ENCODE measurements at places on chromosomes 2 and 18.

GRCh38 chr2:2763351-2764000 lies 432.4 kb upstream of the MYT1L start:
- DNase-seq: no peak

DNA sequence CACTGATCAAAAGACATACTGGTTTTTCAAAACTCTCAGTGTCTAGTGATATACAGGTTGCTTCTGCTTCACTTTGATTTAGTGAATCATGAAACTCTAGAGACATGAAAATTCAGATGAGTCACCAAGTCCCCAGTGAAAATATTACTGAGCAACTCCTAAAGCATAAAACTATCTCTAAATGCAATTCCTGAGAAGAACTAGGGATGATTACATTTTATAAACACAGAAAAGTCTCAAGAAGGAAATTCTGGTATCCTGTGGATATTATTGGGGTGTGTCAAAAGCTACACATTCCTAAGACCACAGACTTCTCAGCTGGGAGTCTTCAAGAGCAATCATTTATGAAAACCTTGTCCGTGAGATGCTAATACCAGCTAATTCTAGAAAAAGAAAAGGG lies 9.7 kb downstream of the LRRTM4 start:
- no peak for DNase-seq

DNA sequence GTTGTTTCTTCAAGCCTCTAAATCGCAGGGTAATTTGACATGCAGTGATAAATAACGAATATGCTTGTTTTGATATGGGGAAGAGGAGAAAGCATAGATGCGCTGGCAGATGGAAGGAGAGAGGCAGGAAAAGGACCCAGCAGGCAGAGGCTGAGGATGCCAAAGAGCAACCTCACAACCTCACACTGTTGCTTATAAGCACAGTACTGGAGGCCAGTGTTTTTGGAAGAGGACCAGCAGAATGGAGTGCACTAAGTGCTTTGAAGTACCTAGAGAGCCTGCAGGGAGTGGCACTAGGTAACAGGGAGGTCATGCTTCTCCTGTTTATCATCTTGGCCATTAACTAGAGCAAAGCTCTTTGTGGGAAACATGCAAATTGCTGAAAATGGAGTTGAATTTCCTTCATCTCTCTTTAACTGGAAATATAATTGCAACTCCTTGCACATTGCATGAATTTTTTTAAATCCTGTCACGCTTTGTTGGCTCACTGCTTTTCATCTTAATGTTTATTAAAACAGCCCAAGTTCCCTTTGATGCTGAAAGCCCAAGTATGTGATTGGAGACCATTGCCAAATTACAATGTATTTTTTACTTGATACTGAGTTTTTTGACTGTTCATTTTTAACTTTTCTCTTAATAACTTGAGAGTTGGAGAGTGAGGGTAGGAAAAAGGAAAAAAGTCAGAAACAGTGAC lies 236.4 kb downstream of the LRRTM1 start:
- DNase-seq: no peak

GRCh38 chr2:55771612-55772011 lies 78.0 kb upstream of the PNPT1 start:
- DNase-seq: no peak

GRCh38 chr2:96336104-96336775 lies 674 bp downstream of the NCAPH start:
- no peak for DNase-seq

DNA sequence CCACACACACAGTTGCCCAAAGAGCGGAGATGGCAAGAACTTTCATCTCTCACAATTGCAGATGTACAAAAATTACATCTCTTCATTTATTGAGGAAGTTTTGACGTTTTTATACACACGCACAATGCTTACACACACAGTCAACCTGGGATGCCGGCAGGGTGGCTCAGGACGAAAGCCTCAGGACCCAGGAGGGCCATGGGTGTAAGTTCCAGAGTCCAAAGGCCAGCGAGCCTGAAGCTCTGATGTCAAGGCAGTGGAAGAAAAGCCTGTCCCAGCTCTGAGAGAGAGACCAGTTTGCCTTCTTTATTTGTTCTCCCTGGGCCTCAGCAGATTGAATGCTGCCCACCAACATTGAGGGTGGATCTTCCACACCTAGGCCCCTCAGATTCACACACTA lies 10.1 kb downstream of the AMER3 start:
- no peak for DNase-seq

GRCh38 chr2:53715568-53715967 lies 52.0 kb upstream of the CHAC2 start:
- no peak for DNase-seq

DNA sequence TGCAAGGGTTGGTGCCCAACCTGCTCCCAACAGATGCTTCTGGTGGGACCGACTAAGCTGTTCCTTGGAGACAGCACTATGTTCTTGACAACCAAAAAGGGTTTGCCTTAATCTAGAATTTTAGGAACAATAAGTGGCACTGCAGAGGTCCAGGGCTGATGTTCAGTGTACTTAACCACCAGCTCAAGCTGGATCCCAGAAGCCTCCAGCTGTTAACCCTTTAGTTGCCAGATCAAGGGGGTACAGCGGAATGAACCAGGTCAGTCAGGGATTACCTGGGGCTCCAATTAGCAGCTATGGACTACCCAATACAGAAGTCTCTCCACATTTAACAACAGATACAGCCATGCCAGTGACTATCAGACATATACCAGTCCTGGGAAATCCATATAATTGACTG lies 3.5 kb downstream of the GPR75 start:
- DNase-seq: no peak

- DNase-seq: no peak
Measured at GRCh38 chr2:22981785-22982184, 403.2 kb upstream of the KLHL29 start.

- no peak for DNase-seq
Measured at GRCh38 chr2:219645631-219646527, 18.4 kb downstream of the SLC4A3 start.

GRCh38 chr2:54483426-54483825 lies 27.3 kb downstream of the SPTBN1 start:
- DNase-seq: no peak

GRCh38 chr18:12851716-12852115 lies 32.3 kb downstream of the PTPN2 start:
- DNase-seq: no peak

DNA sequence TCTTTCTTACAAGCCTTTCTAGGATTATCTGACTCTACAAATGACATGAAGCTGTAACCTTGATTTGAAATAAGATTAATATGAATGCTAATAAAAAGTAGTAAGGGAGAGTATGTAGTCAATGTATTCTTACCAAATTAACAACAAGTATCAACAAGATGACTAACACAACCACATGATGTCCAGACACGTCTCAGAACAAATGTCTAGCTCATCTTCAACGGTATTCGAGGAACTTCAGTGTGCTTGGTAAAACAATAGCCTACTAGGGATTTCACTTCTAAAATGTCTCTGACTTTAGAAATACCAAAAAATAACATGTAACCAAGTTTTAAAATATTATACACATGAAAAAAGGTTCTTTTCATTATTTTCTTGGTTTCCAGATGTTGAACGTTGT lies 3.4 kb downstream of the HDLBP start:
- no peak for DNase-seq

DNA sequence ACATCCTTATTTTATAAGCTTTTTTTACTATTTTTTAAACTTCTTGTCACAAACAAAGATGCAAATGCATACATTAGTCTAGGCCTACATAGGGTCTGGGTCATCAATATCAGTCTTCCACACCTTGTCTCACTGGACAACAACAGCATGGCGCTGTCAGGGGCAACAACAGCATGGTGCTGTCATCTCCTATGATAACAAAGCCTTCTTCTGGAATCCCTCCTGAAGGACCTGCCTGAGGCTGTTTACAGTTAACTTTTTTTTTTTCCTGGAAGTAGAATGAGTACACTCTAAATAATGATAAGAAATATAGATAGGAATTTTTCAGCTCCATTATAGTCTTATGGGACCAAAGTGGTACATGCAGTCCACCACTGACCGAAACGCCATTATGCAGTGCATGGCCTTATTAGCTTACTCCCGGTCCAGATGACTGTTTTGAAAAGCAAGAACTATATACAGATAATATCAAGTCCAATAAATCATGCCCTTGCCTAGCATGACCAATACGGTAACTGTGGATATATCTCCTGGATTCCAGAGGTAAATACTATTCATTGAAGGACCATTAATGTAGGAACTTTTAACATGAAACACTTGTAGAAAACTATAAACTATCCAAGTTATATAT lies 38.4 kb downstream of the TCF4 start:
- DNase-seq: no peak

GRCh38 chr2:230891064-230891463 lies 26.3 kb downstream of the ITM2C start:
- no peak for DNase-seq

GRCh38 chr2:126644630-126645191 lies 11.2 kb upstream of the GYPC start:
- no peak for DNase-seq

DNA sequence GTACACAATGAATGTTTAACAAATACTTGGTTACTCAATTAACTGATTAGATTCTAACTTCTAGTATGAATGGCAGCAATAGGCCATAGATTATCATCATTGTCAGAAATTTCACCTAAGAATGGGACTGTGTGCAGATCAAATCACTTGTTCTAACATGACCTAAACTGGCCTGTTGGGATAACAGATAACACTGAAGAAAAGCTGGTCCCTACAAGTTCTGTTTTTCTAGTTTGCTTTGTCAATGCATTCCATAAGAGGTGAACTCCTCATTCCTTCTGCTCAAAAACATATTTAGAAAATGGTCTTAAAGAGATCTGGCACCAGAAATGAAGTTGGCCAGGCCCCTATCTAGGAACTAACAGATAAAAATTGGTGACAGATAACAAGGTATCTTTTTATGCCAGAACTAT lies 175.4 kb downstream of the THADA start:
- DNase-seq: no peak

GRCh38 chr18:65859075-65859474 lies 108.3 kb downstream of the CDH7 start:
- DNase-seq: no peak

GRCh38 chr2:99888617-99889016 lies 253.8 kb downstream of the AFF3 start:
- DNase-seq: no peak

DNA sequence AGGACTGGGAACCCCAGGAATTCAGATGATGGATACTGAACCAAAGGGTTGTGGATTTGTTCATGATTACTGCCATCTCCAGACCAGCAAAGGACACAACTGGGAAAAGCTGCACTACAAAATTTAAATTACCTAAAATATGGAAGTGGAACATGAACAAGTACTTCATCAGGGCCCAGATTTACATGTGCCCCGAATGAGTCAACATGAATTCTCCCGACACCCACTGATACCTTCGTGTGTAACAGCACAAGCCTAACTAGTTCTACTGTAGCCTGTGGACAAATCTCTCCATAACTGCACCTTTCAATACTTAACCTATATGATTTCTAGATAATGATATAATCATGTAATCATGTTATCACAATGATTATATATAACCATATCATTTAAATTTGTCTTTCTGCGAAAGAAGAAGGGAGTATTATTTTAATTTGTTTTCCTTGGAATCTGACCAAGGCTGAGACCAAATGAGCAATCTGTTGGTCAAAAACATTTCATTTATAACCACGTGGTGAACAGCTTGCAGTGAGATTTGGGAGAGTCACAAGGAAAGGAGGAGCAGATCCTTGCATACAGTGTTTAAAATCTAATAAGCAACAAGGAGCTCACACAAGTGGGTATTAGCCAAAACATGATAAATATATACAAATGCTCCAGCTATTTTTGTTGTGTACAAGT lies 70.5 kb downstream of the CACNB4 start:
- no peak for DNase-seq

DNA sequence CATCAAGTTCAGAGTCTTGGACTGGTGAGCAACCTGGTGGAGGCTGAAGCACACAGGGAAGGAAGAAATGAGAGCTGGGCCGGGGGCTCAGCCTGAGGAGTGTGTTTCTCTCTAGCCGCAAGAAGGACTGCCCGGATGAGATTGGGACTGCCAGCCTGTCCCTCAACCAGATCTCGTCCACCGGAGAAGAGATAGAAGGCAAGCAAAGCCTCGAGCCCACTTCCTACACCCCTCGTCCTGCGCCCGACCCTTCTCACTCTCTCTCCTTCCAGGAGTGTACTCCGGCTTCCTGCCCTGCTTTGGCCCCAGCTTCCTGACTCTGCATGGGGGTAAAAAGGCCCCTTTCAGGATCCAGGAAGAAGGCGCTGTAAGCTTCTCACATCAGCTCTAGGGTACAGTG lies 26.2 kb downstream of the FER1L5 start:
- DNase-seq: no peak

GRCh38 chr2:10385501-10385900 lies 62.6 kb downstream of the ODC1 start:
- no peak for DNase-seq

DNA sequence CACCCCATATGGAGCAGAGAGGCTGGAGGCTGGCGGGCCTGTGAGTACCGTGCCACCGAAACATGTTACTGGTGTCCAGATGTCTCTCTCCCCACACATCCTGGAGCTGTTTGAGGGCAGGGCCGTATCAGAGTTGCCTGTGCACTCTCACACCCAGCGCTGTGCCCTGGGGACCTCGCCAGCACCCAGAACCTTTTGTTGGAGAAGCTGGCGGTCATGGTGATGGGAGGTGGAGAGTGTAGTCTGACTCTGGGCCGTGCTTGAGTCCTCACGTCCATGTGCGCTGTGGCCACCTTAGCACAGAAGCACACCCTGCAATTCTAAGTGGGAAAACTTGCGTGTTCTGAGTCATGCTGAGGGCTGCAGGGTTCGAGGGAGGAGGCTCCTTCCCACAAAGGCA lies 259.2 kb downstream of the NDUFA10 start:
- DNase-seq: no peak

DNA sequence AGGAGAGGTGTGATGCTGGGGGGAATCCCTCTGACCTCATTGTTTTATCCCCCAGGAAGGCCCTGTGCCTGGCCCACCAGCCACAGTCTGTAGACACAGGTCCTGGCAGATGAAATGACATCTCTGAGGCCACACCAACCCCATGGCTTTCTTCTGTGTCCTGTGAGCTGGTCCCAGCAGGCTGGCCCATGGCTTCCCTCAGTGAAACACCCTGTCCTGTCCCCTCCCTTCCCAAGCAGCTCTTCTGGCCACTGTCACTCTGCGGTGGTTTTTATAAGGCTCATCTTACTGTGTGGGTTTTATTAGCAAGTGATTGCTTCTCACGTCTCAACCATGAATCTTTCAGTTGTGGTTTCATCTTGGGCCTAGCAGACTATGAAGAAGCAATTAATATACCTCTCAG lies 102.8 kb upstream of the STPG4 start:
- DNase-seq: no peak
